ENCODE measurements at places on chromosomes 11 and 22.

GRCh38 chr11:101030015-101030414 is 99.6 kb downstream of the PGR start:
- no peak for DNase-seq

GRCh38 chr22:31091106-31091975 is 10.2 kb downstream of the SMTN start:
- DNase-seq: no peak

GRCh38 chr22:41231369-41231768 is 9.4 kb downstream of the CHADL start:
- no peak for DNase-seq

- no peak for DNase-seq
These were observed 51.3 kb downstream of the TUG1 start for GRCh38 chr22:31020334-31020733.

GRCh38 chr11:44629732-44630345 is 64.4 kb downstream of the CD82 start:
- DNase-seq: no peak

DNA sequence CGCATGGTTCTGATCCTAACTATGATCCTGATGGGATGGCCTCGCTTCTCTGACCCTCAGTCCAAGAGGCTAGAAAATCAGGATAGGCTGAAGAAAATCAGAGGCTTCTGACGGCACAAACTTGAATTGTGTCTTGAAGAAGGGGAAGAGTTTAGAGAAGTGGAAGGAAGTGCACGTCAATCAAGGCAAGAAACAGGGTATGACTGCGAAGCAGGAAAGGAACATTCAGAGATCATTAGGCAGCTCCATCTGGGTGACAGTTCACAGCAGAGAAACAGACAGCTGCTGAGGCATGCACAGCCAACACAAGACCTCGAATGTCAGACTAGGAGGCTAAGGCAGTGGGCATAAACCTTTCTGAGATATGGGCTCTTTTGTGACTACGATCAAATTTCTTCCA is 29.3 kb downstream of the CLPB start:
- DNase-seq: no peak

DNA sequence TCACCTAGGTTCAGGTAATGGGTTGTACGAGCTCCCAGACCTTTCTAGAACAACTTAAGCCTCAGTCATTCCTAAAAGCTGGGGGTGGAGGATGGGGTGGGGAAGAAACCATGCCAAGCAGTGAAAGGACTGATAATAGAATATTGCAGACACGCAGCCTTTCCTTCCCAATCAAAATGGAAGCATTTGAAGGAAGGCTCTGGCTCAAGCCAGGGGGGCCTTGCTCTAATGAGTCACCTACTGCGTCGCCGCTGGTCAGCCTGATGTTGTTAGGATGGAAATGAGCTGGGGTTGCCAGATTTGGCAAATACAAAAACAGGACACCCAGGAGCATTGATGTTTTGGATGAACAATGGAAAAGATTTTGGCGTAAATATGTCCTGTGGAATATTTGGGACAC is 6.2 kb downstream of the SYT12 start:
- no peak for DNase-seq

- no peak for DNase-seq
These were observed 93.5 kb upstream of the ANO1 start for GRCh38 chr11:69984457-69985261.

DNA sequence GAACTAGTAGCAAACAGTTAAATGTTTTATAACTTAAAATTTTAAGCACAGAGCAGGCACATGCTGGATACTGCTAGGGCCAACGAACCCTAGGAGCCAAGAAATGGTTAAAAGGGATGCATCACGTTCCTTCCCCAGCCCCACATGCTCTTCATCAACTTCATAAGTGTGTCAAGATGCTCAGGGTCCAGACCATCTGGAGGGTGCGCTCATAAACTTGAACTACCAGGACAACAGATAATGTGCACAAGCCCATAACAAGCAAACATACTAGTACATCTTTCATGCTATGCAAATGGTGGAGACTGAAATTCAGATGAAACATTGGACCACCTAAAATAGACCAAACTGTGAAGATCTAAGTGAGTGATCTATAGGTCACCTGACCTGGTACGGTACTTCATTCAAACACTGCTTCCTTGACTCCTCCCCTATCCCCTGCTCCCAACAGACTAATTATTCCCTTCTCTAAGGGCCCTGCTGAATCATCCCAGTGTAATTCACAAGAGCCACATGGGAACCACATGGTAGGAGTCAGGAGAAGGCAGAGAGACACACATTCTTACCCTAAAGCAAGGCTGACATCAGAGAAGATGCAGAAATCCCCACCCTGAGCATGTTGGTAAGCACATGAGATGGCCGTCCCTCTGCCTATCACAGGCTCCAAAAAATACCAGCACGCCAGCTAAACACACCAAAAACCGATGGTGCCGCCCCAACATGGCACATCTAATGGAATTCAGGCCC is 83.9 kb downstream of the ETS1 start:
- DNase-seq: no peak

GRCh38 chr11:131809203-131809918 is 438.9 kb downstream of the NTM start:
- no peak for DNase-seq

- no peak for DNase-seq
These were observed 41.0 kb downstream of the GLYATL1 start for GRCh38 chr11:58980159-58980843.

- no peak for DNase-seq
These were observed 69.2 kb upstream of the CRYBB3 start for GRCh38 chr22:25130462-25130861.

GRCh38 chr11:87589082-87589481 is 551.3 kb downstream of the TMEM135 start:
- no peak for DNase-seq

DNA sequence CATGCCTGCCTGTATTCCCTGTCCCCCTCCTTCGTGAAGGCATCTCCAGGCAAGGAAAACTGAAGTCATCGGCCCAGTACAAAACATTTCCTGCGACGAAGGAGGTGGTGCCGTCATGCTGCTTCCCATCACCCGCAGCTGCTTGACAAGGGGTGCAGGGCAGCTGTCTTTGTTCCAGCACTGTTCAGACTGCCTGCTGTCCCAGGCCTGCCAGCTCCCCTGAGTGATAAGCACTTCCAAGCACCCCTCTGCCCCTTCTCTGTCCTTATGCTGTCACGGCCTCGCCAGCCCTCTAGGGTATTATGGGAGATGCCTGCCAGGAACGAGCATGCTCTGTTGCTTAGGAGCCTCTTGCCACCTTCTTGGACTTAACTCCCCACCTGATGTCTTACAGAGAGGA is 37.1 kb upstream of the BSX start:
- no peak for DNase-seq

- no peak for DNase-seq
These were observed 2.4 kb upstream of the MYEOV start for GRCh38 chr11:69291459-69292110.

DNA sequence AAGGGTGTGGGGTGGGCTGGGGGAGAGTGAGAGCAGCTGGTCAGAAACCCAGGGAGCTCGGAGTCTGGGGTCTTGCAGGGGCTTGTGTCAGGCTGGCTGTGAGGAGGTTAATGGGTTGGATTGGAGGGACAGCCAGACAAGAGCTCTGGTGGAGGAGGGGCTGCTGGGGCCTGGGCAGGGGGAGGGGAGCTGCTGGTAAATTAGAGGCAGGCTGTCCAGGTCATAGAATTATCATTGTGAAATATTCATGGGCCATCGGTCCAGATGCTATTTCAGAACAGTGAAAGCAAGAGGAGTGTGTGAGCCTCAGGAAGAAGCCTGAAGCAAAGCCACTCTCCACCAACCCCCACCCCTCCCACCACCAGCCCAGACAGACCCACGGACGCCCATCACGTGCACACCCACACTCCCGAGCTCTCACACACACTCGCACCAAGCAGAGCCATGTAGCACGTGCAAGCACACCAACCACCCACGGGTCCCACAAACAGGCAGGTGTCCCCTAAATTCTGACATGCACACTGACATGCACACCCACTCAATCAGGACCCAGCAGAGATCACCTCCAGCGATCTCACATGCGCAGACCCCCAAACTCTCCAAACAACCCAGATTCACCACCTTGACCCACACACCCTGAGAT is 18.8 kb downstream of the RTN4RL2 start:
- no peak for DNase-seq

GRCh38 chr11:95045812-95046211 is 3.4 kb upstream of the KDM4F start:
- no peak for DNase-seq

DNA sequence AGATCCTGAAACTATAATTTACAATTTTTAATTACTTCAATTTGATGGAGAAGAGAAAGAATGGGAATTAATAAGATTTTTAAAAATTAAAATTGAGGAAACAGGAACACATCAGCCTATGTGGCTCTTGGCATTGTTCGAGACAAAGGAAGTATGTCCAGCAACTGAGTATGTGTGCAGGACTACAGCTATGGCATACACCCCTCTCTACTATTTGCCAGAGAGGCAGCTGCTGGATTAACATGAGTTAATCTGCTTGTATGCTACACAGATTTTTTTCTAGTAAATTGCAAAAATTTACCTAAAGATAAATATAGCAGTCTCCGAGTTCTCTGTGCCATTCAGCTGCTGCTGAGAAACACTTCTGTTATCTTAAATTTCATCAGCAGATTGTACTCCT is 70.6 kb downstream of the PHF21A start:
- DNase-seq: no peak

DNA sequence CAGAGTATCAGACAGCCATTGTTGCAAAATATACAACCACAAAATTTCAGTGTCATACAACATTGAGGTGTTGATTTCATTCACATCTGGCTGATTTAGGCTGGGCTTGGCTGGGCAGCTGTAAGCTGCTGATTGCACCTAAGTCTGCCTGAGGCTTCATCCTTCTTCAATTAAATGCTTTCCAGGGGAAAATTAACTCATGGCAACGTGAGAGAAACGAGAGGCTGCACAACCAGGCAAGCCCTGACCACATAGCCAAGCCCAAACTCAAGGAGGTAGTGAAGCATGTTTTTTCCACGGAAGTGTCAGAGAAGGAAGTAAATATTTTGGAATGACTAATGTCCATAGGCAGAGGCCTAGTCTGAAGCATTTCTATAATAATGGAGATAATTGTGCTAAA is 273.8 kb upstream of the ZC3H12C start:
- no peak for DNase-seq

DNA sequence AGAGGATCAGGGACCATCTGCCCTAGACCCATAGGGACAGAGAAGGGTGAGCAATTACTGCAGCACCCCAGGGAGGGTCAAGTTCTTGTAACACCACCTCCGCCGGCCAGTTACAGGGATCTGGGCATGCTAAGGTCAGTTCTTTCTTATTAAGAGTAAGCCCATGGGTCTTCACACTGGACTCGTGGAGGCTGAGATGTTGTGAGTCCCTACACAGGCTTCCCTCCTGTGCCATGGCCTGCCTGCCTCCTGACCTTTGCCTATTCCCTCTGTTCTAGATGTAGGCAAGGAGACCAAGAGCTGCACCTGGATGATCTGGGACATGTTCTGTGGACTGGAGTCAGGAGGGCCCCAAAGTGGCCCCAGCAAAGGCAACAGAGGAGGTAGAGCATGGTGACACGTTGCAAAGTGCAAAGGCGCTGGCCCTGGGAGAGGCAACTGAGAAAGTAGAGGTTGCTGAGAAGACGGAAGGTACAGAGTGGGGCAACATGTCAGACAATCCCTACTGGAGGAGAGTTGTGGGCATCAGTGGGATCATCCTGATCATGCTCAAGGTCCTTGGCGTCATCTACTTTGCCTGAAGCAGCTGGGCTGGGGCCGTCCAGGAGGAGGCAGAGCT is 16.3 kb upstream of the GNAZ start:
- DNase-seq: no peak

DNA sequence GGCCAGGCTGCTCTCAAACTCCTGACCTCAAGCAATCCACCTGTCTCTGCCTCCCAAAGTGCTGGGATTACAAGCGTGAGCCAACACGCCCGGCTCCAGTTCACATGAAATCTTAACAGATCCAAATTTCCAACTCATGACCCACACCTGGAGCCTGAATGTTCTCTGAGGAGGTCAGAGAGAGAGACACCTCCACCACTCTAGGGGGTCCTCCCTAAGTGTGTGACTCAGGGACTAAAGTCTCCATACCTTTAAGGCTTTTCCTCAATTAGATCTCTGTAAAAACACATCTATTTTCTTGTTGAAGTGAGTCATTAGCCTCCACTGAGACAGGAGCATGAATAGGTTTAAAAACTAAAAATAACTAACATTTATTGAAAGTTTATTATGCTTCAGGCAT is 376.4 kb downstream of the CADM1 start:
- DNase-seq: no peak

GRCh38 chr11:103779054-103779453 is 257.4 kb upstream of the DDI1 start:
- DNase-seq: no peak

DNA sequence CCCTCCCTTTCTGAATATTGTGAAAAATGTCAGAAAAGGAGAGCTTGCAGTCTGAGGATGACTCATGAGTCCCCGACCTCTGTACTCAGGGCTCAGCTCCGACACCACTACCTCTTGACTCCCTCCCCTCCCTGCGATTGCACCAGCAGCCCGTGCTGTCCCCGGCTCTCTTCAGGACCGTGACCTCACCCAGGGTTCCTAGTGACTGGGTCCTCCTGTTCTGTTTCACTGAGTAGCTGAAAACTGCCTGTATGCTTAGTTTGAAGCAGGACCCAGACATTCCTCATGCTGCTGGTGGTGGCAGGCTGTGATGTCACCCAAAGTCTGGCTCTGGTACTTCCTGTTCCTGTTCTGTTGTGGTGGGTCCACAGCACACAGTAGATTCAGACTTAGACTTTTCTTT is 11.7 kb downstream of the PHRF1 start:
- DNase-seq: no peak

DNA sequence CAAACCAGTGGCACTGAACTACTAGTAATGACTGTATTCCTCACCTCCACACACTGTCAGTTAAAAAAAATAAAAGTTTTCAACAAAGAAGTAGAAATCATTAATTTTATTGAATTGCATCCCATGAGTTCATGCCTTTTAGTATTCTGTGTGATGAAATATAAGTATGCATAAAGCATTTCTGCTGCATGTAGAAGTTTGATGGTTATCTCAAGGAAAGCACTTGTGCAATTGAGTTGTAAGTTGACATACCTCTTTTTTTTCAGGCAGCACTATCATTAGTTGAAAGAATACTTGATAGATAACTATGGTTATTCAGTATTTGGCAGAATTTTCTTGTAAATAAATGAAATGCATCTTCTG is 104.4 kb downstream of the STIM1 start:
- DNase-seq: no peak

DNA sequence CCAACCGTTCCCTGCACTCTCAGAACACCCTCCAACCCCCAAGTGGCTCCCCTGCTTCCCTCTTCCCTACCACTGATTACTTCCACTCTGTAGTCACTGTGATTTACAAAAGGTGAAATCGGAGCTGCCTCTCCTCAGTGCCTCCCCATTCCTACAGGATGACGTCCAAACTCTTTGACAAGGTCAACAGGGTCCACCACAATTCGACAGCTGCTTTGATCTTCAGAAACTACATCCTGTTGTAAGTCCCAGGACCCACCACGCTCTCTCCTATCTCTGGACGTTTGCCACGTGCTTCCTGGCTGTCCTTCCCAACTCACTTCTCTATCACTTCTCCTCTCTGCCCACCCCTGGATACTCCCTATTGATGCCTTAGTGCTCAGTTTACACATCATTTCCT is 85.0 kb upstream of the EIF3D start:
- DNase-seq: no peak
